Stimulated activated CD4-positive, alpha-beta T cell treated with anti-CD3 and anti-CD28 coated beads, Interleukin-4, amount 100 ng/mL, for 4 hours (primary cell): ENCODE measurements at places on chromosomes 3 and 15.

DNA sequence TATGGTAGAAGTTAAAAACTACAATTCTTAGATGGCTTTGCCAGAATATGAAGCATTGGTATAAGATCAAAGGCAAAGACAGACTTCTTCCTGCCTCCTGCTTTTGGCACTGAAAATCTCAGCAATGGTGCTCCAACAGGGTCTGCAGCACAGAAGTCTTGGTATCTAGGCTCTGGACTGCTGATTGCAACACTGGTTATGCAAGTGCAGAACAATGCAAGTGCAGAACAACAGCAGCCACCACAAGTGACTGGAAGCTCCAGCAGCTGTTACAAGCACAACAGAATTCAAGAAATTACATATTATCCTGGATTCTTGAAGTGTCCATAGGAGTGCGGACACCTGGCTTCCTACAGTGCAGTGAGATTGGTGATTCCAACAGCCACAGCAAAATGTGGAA lies 33.7 kb downstream of the ZBTB20 start:
- DNase-seq: no peak

DNA sequence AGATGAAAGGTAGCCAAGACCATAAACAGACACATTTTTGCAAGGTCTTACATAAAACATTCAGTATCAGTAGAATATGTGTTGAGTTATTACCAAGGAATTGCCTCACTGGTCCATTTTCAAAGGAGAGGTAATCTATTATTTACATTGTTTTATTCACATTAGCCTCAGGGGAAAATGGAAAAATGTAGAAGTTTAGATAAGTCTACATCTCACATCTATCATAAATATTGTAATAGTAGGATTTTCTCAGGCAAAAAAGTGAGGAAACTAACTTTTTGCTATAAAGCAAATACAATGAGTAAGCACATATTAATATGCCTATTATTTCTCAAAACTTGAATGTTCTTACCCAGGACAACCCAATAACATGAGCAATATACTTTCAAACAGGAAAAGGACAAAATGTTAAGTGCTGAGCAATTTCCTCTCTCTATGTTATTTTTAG lies 184.6 kb upstream of the AGTR1 start:
- DNase-seq: no peak

DNA sequence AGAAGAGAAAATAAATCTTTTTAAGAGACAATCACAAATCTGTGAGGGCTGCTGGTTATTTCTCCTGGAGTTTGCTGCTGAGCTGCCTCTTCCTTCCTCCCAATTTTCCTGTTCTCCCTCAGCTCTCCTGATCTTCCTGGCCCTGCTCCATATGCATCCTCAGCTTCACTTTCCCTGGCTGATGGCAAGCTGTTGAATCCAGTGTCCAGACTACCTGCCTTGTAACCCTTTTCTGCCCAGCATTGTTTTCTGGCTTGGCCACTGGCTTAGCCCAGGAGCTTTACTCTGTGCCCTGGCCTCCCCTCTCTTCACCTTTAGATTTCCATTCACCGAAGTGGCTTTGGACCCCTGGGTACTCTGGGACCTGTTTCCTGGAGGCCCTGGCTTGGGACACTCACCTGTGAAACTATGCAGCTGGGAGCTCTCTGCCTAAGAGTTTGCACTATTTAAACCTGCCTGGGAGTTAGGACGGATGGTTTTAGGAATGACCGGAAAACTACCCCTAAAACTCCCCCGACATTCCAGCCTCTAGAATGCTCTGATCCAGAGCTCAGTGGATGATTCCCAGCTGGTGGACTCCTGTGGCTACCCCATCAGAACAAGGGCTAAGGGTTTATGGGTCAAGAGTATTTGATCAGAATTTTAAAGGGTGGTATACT lies 90.0 kb downstream of the RBPMS2 start:
- no peak for DNase-seq

DNA sequence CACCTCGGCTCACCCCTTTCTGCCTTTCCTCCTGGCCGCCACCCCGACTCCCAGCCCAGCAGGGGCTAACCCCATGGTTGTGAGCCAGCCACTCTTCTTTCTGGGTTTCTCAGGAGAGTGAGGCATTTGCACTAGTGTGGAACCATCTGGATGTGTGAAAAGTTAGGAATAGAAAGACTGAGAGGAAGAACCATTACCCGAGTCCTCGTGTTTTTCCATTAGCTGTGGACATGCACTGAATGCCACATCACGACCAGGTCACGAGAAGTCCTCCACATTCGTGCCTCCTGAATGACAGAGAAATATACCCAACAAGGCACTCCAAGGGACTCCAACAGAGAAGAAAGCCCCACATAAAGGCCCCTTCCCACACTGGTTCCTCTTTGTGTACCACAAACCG lies 18.0 kb upstream of the RAD18 start:
- DNase-seq: no peak

DNA sequence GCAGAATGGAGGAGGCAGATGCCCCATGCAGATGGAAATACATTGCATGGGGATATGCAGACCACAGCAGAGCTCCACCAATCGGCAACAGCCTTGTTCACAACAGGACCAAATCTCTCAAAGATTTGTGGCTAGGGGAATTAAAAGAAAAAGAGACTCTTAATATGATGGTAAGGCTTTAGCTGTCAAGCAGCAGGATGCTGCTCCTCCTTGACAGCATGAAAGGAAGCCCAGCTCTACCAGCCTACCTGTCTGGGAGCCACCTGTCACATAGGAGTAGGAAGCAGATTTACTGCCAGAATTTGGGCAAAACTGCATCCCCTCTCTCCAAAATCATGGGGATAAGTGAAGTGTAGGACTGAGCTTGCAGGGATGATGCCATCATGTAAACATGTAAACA lies 769.6 kb upstream of the ARPP21 start:
- no peak for DNase-seq

- no peak for DNase-seq
Observed at GRCh38 chr15:81723701-81724100, 322.1 kb downstream of the MEX3B start.

GRCh38 chr3:30232142-30232541 lies 374.3 kb upstream of the TGFBR2 start:
- no peak for DNase-seq

- DNase-seq: no peak
Observed at GRCh38 chr3:171101982-171102641, 75.6 kb upstream of the SLC2A2 start.

GRCh38 chr15:67931861-67932260 lies 92.0 kb upstream of the RNU6-1 start:
- DNase-seq: no peak

DNA sequence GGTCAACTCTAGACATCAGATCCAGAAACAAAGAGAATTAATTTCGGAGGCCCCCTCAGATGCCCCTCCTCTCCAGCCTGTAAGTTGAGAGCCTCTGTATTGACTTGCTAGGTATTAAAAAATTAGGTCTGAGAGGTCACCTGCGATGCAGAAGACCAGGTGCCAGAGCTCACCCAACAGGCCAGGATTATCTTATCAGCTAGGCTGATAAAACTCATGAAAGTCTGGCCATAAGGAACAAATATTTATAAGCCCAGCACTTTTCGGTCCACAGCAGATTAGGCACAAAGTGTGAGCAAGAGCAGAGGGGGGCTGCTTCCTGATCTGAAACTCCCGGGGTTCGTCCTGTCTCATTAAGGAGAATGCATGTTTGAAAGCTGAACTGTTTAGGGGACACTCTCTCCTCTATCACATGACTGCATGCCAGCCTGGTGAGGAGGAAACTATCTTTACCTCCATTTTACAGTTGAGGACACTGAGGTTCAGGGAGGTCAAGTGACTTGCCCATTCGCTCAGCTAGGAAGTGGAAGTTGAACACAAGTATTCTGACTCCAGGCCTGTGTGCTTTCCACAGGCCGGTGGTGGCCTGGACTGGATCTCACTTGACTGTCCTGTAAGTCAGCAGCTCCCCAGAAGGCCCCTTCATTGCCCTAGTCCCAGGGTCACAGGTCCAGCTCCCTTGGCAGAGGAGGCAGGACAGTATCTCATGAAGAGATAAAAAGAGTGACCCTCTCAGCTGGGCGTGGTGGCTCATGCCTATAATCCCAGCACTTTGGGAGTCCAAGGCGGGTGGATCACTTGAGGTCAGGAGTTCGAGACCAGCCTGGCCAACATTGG lies 39.6 kb upstream of the MAGEF1 start:
- no peak for DNase-seq

DNA sequence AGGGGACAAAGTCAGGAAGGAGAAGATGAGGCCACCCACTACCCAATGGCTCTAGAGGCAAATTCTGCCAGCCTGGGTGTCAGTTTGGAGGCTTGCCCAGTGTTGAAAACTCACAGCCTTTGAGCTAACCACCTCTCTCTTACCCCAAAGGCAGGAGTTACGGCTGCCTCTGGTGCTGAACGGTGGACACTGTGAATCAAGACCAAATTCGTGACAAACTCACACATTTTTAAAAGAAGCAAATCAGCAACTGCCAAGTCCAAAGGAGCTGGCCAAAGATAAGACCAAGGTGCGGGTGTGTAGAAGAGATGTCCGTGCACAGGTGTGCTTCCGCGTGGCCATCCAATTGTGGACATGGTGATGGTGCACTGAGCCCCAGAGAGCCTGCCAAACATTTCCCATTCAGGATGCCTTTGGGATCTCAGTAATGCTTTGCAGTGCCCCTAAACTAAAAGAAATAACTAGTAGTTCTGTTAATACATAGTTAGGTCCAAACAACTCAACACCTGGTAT lies 74.6 kb downstream of the FAM174B start:
- DNase-seq: no peak

- no peak for DNase-seq
Observed at GRCh38 chr3:156230278-156230900, 110.0 kb downstream of the KCNAB1 start.

GRCh38 chr3:108407886-108408285 lies 102.5 kb downstream of the MYH15 start:
- no peak for DNase-seq

DNA sequence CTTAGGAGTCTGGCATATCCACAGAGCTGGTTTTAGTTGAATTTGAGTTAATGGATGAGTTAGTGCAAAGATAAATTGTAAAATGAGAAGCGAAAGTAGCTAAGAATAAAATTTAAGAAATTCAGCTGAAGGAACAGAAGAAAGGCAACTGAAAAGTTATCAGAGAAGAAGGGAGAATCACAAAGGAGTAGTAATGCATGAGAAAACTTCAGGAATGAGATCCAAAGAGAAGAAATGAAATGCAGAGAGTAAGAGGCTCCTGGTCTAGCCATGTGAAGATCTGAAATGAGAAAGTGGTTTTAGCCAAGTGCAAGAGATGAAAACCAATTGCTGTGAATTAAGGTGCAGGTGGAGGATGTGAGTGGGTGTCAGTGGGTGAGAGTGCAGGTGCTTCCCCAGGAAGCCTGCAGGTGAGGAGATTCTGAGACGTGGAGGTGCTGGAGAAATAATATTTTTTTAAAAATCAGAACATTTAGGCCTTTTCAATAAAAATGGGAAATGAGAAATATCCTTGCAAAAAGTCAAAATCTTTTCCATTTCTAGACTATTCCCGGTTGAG lies 18.5 kb downstream of the KBTBD8 start:
- DNase-seq: peak; percentile 33

- no peak for DNase-seq
Observed at GRCh38 chr15:101393172-101393571, 96.3 kb downstream of the PCSK6 start.

DNA sequence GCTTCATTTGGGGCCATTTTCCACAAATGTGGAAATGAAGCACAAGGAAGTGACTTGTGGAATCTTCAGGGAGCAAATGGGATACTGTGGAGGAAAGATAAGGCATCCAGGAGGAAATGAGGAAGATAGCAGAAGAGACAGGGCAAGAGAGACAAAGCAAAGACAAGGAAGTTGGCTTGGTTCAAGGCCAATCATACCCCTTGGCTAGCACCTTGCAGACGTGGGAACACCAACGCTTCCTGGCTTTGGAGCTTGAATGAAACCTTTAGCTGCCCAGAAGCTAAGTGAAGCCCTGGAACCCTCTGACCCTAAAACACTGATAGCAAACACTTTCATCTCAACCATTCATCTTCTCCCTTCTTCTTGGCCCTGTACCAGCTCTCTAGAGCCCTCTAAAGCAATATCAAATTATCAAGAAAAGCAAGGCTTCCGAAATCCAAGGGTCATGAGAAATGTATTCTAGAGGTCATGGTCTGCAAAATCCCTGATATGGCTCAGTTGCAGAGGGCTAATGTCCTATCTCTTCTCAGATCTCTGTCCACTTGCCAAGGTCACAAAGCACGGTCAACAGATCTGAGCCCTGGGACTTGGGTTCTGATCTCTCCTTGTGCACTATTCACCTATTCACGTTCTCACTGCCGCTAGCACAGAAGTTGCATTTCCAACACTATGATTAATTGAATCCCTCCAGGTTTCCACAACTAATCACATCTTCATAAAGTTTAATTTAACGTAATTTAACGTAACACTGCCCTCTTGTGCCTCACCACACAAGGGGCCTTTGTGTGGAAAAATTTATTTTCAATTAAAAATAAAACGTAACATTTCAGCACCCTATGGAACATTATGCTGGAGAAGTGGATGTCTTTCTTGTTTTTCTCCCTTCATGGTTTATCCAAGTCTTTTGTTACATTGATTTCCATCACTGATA lies 557.6 kb upstream of the ADAMTS9 start:
- no peak for DNase-seq
